Aorta (tissue), 5 donors: ENCODE measurements at places on chromosomes 4 and X. TPM values are rescaled to one million over a fixed set of nuclear protein-coding genes. Genes with fewer than 3 reads are reported as not detected.

The TDO2 gene
- total RNA-seq, result 0.42 TPM

The SUPT20HL2 gene
- not detected for total RNA-seq

DNA sequence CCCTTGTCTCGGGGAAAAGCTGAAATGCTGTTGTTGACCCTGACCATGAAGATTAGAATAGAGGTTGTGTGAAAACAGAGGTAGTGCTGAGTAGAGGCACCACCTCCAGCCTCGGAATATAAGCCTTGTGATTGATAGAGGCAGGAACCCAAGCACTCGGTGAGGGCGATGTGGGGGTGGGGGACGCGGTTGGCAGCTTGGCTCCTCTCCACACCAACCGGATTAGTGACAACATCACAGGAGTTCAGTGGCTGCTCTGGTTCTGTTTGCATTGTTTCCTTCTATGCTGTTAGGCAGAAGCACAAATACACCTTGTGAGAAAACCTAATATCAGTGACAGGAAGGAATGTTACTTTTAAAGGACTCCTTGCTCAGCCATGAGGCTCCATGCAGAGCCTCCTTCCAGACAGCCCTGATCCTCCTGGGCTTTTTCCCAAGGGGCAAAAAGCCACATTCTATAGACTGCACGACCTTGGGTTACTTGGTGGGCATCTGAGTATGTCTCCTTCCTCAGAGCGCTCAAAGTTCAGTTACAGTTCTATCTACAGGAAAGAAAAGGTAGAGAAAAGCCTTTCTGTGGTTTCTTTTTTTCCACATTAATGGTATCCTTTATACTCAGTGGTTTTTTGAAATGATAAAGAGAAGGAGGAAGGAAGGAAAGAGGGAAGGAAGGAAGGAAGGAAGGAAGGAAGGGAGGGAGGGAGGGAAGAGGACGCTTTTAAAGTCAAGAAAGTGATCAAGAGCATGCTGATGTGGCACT is 150.4 kb upstream of the NOCT start:
- H3K27me3 ChIP-seq, result no peaks in the 10 kb centered on the region
- H3K36me3 ChIP-seq, result no peaks in the 10 kb centered on the region
- no peak for DNase-seq
- H3K27ac ChIP-seq, result no peak overlapping the region

The CTAG1B gene
- total RNA-seq, result not detected

The PPARGC1A gene
- total RNA-seq, result 2.6 TPM

The NEIL3 gene
- total RNA-seq, result 0.39 TPM

- H3K27me3 ChIP-seq, result no peaks in the 10 kb centered on the region
- H3K4me3 ChIP-seq, result no peak overlapping the region
- no peak overlapping the region for H3K27ac ChIP-seq
- no peaks in the 10 kb centered on the region for H3K4me1 ChIP-seq
- no peak for DNase-seq
These were observed 15.0 kb upstream of the TLR1 start for GRCh38 chr4:38819569-38819968.

- no peak overlapping the region for H3K27ac ChIP-seq
- DNase-seq, result no peak
- no peaks in the 10 kb centered on the region for H3K4me1 ChIP-seq
These were observed 1072.3 kb downstream of the RAPGEF2 start for GRCh38 chr4:160175064-160175643.

The EGFL6 gene
- total RNA-seq, result 0.23 TPM

DNA sequence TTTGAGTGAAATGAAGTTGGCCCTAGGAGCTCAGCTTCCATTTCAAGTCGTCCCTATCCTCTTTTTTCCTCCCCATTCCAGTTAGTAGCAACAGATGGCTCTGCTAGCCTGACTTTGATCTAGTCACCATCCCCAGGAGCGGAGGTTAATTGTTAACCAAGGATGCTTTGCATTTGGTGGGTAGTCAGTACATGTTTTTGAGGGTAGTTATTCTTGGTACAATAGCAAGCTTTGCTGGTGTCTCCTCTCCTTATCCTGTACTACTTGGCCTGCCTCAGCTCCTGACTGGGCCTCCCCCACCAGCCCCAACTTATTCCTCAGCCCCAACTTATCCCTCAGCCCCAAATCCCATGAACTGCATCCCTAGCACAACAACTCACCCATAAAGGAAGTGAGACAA is 14.8 kb upstream of the RTL5 start:
- no peaks in the 10 kb centered on the region for H3K27me3 ChIP-seq
- no peak overlapping the region for H3K27ac ChIP-seq
- no peaks in the 10 kb centered on the region for H3K36me3 ChIP-seq
- H3K4me1 ChIP-seq, result no peaks in the 10 kb centered on the region

DNA sequence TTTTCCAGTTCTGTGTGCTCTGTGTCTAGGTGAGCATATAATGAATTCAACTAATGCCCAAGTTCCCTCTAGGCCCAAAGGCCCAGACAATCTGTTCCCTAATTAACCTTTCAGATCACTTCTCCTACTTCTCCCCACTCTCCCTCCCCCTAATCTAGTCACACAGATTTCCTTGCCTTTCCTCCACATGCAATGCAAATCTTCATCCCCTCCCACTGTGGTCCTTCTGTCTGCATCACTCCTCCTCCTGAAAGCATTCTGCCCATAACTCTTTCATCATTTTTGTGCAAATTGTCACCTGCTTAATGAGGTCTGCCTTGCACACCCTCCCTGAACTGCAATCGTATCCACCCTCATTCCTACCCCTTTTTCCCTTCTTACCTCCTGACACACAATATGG is 346.6 kb downstream of the FBXO8 start:
- no peaks in the 10 kb centered on the region for H3K27me3 ChIP-seq
- H3K27ac ChIP-seq, result no peak overlapping the region
- no peaks in the 10 kb centered on the region for H3K36me3 ChIP-seq
- H3K4me3 ChIP-seq, result no peak overlapping the region

DNA sequence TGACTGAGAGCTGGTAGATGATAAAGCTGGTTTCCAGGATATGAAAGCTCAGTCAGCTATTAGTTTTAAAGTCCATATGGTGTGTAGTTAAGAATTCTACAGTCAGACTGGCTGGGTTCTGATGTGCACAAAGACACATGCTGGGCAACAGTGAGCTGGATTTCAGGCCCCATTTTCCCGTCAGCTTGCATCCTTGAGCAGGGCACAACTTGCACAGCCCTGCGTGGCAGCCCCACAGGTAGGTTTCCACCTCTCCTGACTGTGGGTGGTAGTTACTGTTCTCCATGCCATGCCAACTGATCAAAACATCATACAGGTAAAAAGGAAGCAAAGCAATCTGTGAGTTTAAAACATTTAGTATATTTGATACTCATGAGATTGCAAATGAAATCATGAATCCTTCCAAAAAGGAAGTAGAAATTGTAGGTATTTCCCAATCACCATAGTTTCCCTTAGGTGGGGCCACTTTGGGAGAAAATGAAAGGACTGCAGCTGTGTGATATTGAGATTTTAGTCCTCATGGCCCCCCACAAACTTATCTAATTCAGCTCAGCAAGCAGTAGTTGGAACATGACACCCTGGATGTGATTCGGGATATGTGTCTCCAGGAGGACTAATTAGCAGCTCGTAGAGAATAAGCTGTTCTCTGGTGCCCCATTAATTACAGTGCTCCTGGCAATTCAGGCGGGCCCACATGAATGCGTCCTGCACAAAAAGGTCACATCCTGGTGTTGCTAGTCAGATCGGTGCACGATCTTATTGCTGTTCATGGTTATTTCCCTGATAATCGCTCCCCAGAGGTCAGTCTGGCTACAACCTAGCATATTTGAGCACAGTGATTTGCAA is 42.4 kb upstream of the NOCT start:
- no peaks in the 10 kb centered on the region for H3K4me1 ChIP-seq
- H3K27me3 ChIP-seq, result no peaks in the 10 kb centered on the region
- H3K27ac ChIP-seq, result no peak overlapping the region
- H3K36me3 ChIP-seq, result no peaks in the 10 kb centered on the region
- H3K4me3 ChIP-seq, result no peak overlapping the region

DNA sequence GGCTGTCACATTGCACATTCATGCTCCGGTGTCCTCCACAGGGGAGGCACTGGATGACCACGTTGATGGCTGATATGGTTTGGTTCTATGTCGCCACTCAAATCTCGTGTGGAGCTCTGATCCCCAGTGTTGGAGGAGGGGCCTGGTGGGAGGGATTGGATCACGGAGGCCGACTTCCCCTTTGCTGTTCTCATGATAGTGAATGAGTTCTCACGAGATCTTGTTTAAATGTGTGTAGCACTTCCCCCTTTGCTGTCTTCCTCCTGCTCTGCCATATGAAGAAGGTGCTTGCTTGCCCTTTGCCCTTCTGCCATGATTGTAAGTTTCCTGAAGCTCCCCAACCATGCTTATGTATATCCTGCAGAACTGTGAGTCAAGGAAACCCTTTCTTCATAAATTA is 22.3 kb upstream of the NAT8L start:
- no peaks in the 10 kb centered on the region for H3K36me3 ChIP-seq
- no peak for DNase-seq
- no peak overlapping the region for H3K4me3 ChIP-seq
- H3K27ac ChIP-seq, result no peak overlapping the region
- H3K27me3 ChIP-seq, result no peaks in the 10 kb centered on the region

The HHIP gene
- 1.6 TPM for total RNA-seq

DNA sequence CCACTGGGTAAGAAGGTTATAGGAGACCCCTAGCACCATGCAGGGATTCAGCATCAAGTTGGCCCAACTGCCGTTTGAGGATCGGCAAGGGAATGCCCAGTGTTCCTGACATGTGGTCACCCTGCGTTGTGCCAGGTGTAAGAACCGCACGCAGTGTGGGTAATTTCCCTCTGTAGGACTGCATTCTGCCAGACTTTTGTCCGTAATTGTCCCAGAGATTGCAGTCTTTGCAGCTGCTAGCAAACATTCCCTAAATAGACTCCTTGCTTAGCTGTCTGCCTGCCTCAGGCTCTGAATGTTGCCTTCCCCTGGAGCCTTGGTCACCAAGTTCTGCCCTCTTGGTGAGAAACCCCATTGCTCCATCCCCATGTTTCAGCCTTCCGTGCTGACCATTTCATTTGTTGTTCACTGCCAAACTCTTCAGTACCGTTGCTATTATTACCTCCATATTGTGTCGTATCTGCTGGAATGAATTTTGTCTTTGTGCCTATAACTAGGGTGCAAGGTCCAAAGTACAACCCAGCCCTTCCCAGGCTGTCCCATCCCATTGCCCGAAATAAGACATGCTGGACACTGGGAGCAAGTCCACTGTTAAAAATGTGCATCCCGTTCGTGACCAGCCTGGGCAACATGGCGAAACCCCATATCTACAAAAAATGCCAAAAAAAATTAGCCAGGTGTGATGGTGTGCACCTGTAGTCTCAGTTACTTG is 53.8 kb upstream of the USP9X start:
- H3K4me1 ChIP-seq, result no peaks in the 10 kb centered on the region
- H3K27ac ChIP-seq, result no peak overlapping the region
- H3K36me3 ChIP-seq, result no peaks in the 10 kb centered on the region
- H3K4me3 ChIP-seq, result no peak overlapping the region
- no peaks in the 10 kb centered on the region for H3K27me3 ChIP-seq

GRCh38 chr4:26377328-26378311 is 56.8 kb downstream of the RBPJ start:
- no peak for DNase-seq
- H3K36me3 ChIP-seq, result no peaks in the 10 kb centered on the region
- H3K4me1 ChIP-seq, result no peaks in the 10 kb centered on the region
- H3K4me3 ChIP-seq, result no peak overlapping the region
- no peak overlapping the region for H3K27ac ChIP-seq

- no peak overlapping the region for H3K4me3 ChIP-seq
- DNase-seq, result no peak
- no peak overlapping the region for H3K27ac ChIP-seq
- H3K4me1 ChIP-seq, result no peaks in the 10 kb centered on the region
These were observed 187.5 kb upstream of the ANK2 start for GRCh38 chr4:112861691-112862674.

DNA sequence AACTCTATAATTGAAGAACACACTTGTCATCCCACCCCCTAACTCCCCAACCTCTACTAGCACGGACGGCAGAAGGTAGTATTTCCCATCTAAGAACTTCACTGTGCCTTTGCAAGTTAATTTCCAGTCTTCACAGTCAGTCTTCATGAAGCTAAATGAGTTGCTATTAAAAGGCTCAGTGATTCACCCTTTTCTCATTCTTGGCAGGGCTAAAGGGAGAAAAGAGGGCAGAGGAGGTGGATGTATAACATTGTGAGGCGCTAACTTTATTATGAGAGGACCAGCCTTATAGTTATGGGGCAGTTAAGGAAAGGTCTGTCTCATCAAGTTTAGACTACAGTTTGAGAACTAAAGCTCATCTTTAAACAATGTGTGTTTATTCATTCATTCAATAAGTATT is 161.0 kb upstream of the S100G start:
- no peak overlapping the region for H3K27ac ChIP-seq
- no peaks in the 10 kb centered on the region for H3K4me1 ChIP-seq
- H3K36me3 ChIP-seq, result no peaks in the 10 kb centered on the region
- H3K27me3 ChIP-seq, result no peaks in the 10 kb centered on the region
- no peak for DNase-seq

GRCh38 chrX:69085151-69085550 is 80.1 kb downstream of the PJA1 start:
- no peaks in the 10 kb centered on the region for H3K36me3 ChIP-seq
- H3K27ac ChIP-seq, result no peak overlapping the region
- no peaks in the 10 kb centered on the region for H3K4me1 ChIP-seq
- H3K4me3 ChIP-seq, result no peak overlapping the region
- no peaks in the 10 kb centered on the region for H3K27me3 ChIP-seq

DNA sequence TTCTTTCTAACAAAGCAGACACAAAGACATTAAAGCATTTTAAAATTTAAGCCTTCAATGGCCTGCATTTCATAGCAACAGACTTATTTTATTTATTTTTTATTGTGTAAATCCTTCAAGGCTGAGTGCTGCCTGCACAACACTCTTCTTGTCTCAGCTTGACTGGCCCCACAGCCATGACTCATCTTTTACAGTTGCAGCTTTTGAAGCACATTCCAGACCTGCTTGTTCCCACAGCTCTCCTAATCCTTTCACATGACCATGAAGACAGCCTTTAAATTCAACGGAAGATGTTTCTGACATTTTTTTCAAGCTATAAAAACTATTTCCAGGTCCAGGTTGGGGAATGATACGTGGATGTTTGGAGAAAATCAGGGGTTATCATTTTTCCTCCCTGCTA is 276.9 kb upstream of the TACR3 start:
- H3K36me3 ChIP-seq, result no peaks in the 10 kb centered on the region
- H3K27me3 ChIP-seq, result no peaks in the 10 kb centered on the region
- no peak overlapping the region for H3K4me3 ChIP-seq
- H3K27ac ChIP-seq, result no peak overlapping the region
- DNase-seq, result no peak
- H3K4me1 ChIP-seq, result no peaks in the 10 kb centered on the region

DNA sequence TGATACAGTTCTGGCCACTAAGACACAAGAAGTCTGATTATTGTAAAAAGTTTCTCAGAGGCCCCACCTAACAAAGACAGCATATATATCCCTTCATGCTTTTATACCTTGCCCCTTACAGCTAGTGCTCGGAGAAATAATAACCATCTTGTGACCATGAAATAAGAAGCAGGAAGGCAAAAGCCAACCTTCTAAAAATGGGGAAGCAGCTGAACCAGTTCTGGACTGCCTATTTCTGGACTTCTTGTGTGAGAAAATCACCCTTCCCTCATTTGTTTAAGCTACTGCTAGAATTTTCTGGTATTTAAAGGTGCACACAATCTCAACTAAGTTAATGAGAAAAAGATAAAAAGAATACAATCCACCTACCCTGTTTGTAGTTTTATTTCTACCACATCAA is 87.5 kb downstream of the CNOT6L start:
- no peak overlapping the region for H3K27ac ChIP-seq
- H3K4me1 ChIP-seq, result no peaks in the 10 kb centered on the region
- no peak overlapping the region for H3K4me3 ChIP-seq
- DNase-seq, result no peak
